ENCODE measurements at places on chromosomes 4 and X. TPM values are rescaled to one million over a fixed set of nuclear protein-coding genes. Genes with fewer than 3 reads are reported as not detected.

The HSD17B13 gene
- total RNA-seq, result not detected

- no peak for DNase-seq
Measured at GRCh38 chrX:34578237-34578636, 78.8 kb downstream of the TMEM47 start.

- DNase-seq, result no peak
Measured at GRCh38 chr4:105624530-105624929, 72.1 kb downstream of the ARHGEF38 start.

DNA sequence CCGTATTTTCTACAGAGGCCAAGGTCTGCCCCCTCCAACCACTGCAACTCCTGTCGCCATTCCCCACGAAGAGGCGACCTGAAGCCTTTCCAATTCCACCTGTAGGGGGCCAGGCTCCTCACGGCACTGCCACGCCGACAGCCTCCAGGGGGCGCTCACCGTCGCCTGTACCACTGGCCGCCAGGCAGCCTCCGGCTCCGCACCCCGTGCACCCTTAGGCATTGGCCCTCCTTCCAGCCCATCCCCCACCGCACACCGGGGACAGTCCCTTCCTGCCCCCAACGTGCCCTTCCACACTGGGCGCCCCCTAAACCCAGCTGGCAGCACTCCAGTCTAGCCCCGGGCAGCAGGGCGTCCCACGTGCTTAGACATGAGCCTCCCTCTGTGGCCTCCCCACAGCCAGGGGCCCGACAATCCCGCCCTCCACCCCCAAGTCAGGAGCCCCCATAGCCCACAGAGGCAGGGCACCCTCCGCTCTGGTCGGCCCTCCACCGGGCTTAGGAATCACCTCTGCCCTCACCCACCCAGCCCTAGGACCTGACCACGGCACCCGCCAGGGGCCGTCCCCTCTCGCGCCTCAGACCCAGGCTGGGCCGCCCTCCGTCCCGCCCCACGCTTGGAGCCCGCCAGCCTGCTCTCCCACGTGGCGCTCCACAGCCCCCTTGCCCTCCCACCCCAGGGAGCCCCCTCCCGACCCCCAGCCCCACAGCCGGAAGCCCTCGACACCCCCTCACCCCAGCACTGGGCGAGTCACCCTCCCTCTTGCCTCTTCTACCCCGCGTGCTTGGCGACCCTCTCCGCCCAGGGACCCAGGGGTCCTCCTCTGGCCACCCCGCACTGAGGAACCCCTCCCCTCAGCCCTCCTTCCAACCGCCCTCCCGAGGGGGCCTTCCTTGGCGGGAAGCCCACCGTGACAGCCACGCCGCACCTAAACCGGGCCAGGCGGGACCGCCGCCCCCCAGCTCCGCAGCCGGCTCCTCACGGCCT lies 711 bp downstream of the PNMA6E start:
- DNase-seq, result peak; percentile 45

GRCh38 chrX:53048169-53049126 lies at the start of gene GPR173:
Gene GPR173, plus strand, starts transcription at chrX:53048789. Its CDS starts 27,833 bp downstream, at chrX:53076622.
- DNase-seq, result no peak

The BEX5 gene
- 1.9 TPM for total RNA-seq

- DNase-seq, result no peak
Measured at GRCh38 chr4:4755306-4755705, 104.2 kb upstream of the MSX1 start.

The GPC3 gene
- total RNA-seq, result 0.82 TPM

DNA sequence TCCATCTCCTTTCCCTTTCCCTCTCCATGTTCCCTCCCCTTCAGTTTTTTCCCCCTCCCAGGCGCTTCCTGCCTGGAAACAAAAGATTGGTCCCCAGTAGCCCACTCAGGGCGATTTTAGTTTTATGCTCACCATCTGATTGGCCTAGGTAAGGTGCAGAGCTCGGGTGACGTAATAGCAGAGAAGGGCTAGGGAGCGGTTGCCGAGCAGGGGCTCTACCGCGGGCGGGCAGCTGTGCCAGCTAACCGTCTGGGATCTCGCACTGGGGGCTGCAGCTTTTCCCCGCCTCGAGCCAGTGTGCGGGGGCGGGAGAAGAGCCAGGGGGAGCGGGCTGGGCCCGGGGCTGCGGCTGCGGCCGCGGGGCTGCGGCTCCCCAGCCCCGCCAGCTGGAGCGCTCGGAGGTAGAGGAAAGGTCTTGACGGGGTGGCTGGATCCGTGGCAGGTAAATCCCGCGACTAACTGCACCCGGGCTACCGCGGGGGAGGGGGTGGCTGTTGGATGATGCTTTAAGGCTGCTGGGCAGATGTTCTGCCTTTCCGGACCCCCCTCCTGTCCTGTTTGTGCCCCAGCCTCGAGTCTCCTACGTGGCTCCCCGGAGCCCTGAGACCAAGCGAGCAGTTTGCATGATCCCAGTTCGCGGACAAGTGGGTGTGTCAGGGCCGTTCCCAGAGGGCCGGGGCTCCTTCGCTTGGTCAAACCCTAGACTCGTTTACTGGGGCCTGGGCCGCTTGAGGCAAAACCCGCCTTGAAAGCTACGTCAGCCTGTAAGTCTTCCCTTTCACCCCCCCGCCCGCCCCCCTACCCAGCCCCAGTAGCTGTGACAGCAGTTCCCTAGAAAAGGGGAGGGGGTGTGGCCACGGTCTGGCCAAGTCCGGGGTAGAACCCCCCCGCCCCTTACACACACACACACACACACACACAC lies at the start of gene PAK3:
PAK3 (plus strand) TSS at position 218 of the 922 bp plus-strand sequence. CDS start 26,913 bp downstream, outside the sequence.
- peak; percentile 10 for DNase-seq

The TMPRSS11E gene
- not detected for total RNA-seq

The ASB12 gene
- 0.22 TPM for total RNA-seq

DNA sequence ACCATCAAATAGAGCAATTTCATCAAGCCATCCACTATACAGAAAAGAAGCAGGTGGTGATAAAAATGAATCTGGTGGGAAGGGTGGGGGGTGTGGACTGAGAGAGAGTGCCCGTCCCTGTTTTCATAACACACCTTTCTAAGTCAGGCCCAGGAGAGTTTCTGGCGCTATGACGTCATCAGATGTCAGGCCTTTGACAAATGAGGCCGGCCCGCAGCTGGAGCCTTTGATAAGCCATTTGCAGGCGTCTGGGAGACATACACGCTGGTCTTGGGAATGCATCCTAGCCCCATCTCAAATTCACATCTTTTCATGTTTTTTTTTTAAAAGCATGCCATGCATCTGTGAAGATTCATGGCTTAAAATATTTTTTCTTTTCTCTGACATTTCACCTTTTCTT lies 404.5 kb downstream of the BCOR start:
- DNase-seq, result no peak

The OPRPN gene
- not detected for total RNA-seq

GRCh38 chrX:11064851-11065600 lies 46.1 kb upstream of the HCCS start:
- no peak for DNase-seq

The GPR50 gene
- not detected for total RNA-seq

GRCh38 chr4:6641971-6642320 lies 1.5 kb downstream of the MRFAP1 start:
- DNase-seq, result no peak

The SSX4B gene
- not detected for total RNA-seq

DNA sequence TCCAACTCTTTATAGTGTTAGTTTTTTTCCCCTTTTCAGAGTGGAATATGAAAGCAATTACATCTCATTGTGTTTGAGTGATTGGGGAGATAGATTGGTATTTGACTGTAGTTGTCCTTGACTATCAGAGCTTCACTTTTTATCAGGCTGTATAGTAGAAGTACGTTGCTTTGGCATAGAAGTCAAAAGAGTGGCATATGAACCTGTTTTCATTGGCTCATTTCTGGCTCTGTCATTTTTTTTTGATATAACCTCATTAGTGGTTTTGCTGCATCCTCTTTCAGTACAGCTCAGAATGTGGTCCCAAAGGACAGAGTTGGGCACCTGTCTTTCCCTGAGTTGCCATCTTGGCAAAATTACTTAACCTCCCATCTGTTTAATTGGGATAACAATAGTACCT lies 1.4 kb downstream of the TMA16 start:
- no peak for DNase-seq

The PDLIM5 gene
- 25.7 TPM for total RNA-seq

DNA sequence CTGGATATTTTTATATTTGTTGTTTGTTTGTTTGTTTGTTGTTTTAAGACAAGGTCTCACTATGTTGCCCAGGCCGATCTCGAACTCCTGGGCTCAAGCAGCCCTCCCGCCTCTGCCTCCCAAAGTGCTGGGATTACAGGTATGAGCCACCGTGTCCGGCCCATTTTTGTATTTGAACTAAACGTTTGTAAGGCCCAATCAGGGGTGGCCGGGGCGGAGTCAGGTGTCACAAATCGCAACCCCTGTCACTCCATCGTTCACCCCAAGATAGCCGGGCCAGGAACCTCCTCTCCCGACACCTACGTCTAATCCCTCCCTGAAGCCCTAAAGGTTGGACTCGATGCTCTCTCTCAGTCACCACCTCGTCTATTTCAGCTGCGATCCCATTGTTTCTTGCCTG lies 722 bp upstream of the EFHC2 start:
- peak; percentile 32 for DNase-seq

DNA sequence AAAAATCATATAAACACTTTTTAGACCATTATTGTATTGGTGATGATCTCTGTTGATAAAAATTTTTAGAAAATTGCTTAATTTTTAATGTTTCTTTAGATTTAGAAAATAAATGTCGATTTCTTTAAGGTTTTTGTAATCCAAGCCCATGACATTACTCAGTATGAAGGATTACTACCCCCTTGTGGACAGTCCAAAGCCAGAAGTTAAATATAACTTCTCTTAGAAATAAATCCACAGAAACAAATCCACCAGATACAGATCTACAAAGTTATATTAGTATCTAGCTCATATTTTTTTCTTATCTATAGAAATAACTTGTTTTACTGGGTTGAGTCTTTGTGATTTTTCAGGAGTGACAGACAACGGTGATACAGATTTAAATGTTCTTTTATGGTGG lies 18.9 kb downstream of the TIFA start:
- no peak for DNase-seq

- DNase-seq, result no peak
Measured at GRCh38 chrX:113920661-113921060, 663.2 kb upstream of the HTR2C start.

DNA sequence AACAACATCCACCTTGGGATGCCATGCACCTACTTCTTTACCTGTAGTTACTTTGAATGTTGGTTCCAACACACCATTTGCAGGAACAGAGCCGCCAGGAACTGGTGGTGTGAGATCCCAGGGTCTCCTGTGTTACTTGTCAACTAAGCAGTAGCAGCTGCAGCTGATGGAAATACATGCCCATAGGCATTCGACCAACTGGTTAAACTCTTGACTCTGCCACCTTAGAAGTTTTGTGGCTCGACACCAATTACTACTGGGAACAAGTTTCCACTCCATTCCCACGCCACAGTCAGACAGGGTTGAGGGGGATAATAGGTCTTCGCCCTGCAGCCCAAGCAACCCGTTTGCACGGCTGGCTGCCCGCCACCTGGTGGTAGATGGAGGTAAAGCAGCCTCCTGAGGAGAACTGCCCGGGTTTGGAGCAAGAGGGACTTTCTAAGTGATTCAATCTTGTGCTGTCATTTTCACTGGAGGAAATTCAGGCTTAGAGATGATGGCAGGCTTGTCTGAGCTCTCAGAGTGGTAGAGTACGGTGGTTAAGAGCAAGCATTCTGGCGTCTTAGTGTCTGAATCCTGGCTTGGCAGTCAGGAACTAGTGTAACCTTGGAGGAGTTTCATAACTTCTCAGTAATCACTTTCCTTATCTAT lies 119.1 kb upstream of the TRIM2 start:
- peak; percentile 88 for DNase-seq

GRCh38 chrX:119880076-119880475 lies 8.4 kb downstream of the NDUFA1 start:
- no peak for DNase-seq

The NAT8L gene
- total RNA-seq, result 0.71 TPM

- no peak for DNase-seq
Measured at GRCh38 chrX:135737366-135738071, 24.1 kb downstream of the CT45A1 start.

The HS6ST2 gene
- total RNA-seq, result 1.4 TPM

- no peak for DNase-seq
Measured at GRCh38 chr4:7147661-7148310, 44.6 kb upstream of the SORCS2 start.

The SLC9B2 gene
- total RNA-seq, result 41.7 TPM

The RASSF6 gene
- not detected for total RNA-seq

- no peak for DNase-seq
Measured at GRCh38 chrX:29531336-29531735, 684.0 kb upstream of the MAGEB2 start.

DNA sequence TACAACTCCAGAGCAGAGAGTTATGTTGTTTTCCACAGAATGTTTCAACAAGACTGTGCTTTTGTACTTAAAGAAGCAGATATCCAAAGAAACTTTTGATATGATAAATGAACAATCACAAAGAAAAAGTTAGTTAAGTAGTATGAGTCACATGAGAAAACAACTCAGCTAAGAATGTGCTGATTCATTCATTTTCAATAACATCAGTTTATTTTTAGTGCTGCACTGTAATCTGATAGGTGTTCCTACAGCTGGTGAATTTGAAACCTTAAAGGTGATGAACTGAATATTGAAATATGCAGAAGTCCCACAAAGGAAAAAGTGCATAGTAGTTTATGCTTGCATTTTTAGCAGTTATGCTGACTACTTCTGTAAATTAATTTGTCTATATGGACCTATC lies 180.3 kb upstream of the TENM3 start:
- DNase-seq, result no peak

The MAGEC2 gene
- total RNA-seq, result not detected

DNA sequence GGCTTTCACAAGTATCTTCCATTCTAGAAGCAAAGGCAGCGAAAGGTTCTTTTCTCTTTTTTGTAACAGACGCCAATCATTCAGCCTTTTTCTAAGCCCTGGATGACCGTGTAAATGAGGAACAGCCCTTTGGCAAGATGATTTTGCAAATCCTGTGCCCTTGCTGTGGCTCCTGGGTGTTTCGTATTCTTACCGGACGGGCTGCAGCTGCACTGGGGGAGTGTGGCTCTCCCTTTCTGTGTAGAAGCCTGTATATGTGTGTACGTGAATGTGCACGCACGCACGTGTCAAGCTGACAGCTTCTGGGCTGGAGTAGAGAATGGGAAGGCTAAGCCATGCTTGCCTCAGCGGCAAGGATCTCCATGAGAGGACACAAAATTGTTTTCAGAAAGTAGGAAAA lies 8.2 kb downstream of the GRPEL1 start:
- DNase-seq, result no peak

The ADH1C gene
- total RNA-seq, result 0.16 TPM

GRCh38 chr4:25986807-25987206 lies 72.8 kb downstream of the SMIM20 start:
- no peak for DNase-seq

The BMPR1B gene
- not detected for total RNA-seq

The ZNF157 gene
- total RNA-seq, result 0.78 TPM

GRCh38 chrX:47420962-47421361 lies 50.6 kb downstream of the ZNF157 start:
- DNase-seq, result no peak
